Hepatocyte (in vitro differentiated cells): ENCODE measurements at places on chromosomes 1 and 21. TPM values are rescaled to one million over a fixed set of nuclear protein-coding genes. Genes with fewer than 3 reads are reported as not detected.

GRCh38 chr1:151072224-151072623 is 1.7 kb downstream of the GABPB2 start:
- DNase-seq, result no peak

DNA sequence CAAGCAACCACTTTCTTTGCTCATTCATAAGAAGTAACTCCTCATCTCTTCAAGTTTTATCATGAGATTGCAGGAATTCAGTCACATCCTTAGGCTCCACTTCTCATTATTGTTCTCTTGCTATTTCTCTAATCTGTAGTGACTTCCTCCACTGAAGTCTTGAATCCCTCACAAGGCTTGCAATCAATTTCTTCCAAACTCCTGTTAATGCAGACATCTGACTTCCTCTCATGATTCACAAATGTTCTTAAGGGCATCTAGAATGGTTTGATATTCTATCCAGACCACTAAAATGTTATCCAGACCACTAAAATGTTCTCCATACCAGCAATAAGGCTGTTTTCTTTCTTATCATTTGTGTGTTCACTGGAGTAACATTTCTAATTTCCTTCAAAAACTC is 528.1 kb downstream of the DPYD start:
- no peak for DNase-seq

The C1orf226 gene
- 2.7 and 6.6 TPM in 2 replicates for total RNA-seq

DNA sequence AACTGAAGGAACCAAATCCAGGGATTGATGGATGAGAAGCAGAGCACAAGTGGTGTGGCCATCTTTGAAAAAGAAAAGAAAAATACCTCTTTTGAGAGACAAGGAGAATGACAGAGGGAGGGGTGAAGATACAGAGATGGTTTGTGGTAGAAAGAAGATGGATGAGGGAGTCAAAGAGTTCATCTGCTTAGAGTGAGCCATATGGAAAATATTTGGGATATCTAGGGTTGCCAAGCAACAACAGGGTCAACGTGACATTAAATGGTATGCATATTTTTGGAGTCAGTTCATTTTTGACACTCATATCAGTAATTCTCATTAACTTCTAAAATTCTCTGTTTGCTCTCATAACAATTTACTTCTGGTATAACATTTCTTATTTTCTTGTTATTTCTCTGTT is 50.7 kb downstream of the MACF1 start:
- DNase-seq, result no peak
